ENCODE measurements at places on chromosomes 16 and 17.

DNA sequence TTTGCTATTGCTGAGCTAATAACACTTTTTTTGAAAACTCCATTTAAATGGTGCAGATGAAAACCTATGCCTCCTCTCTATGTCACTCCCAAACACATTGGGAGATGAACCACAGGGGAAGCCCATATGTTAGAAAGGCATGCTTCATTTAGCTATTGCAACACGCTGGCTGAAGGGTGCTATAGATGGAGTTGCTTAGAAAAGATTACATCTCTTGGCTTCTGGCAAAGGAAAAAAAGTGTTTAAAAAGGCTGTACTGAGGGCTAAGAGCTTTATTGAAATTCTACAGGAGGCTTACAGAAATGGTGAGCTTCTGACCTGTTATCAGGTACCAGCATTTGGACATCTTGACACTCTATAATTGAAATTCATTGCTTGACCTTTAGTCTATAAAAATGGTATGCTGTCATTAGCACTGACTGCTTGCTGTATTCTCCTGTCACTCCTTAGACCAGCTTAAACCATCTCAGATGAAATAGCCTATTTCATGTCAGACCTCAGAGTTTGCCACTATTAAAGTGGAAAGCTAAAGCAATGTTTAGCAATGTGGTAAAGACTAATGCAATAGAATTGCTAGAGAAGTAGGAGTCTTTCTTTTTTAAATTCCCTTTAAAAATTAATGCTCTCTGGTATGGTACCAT lies 503.9 kb downstream of the CDH11 start:
- DNase-seq = no peak

- no peak for DNase-seq
These were observed 42.9 kb upstream of the KSR1 start for GRCh38 chr17:27413315-27413714.

DNA sequence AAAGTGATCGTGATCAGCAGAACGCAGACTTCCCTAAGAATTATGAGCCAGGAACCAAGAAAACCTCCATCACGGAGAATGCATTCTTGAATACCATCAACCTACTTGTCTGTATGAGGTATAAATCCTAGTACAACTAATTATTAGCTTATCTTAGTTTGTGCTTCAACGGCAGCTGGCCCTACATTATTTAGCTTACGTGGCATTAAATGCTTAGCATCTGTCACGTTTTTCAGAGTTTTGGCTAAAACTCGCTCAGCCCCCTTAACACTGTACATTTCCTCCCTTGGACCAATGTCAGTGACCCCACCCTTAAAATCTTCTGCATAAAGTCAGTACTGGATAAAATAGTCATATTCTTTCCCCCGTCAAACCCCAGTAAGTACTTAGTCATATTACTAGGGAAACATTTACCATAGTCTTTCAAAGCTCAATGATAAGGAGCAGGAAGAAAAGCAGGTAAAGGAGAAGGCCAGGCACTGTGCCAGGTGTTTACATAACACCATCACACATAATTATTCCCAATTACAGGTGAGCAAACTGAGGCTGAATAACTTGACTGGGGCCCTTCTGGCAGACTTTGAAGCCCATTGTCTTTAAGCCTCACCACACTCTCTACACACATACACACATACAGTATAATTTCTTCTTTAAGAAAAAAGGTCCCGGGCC lies 16.6 kb upstream of the TXNDC11 start:
- no peak for DNase-seq

DNA sequence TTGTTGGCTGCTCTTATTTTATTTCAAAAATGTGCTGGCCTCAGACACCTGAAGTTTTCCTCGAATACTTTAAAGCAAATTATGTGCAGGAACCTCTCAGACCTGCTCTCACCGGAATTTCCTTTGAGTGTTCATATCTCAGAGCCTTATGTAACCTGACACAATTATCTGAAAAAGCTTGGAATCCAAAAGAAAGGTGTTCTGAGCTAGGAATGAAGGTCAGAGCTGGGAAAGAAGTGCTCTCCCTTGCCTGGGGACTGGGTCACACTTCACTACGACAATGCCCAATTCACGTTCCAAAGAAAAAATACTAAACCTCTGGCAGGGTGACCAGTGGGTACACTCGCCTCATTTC lies 6.7 kb upstream of the HSD11B2 start:
- DNase-seq = no peak

- DNase-seq = no peak
These were observed 20.1 kb upstream of the SLC46A1 start for GRCh38 chr17:28426081-28426519.

- no peak for DNase-seq
These were observed 83.7 kb downstream of the LMF1 start for GRCh38 chr16:886802-887731.

GRCh38 chr16:27695161-27695560 lies 145.2 kb downstream of the KATNIP start:
- DNase-seq = no peak

DNA sequence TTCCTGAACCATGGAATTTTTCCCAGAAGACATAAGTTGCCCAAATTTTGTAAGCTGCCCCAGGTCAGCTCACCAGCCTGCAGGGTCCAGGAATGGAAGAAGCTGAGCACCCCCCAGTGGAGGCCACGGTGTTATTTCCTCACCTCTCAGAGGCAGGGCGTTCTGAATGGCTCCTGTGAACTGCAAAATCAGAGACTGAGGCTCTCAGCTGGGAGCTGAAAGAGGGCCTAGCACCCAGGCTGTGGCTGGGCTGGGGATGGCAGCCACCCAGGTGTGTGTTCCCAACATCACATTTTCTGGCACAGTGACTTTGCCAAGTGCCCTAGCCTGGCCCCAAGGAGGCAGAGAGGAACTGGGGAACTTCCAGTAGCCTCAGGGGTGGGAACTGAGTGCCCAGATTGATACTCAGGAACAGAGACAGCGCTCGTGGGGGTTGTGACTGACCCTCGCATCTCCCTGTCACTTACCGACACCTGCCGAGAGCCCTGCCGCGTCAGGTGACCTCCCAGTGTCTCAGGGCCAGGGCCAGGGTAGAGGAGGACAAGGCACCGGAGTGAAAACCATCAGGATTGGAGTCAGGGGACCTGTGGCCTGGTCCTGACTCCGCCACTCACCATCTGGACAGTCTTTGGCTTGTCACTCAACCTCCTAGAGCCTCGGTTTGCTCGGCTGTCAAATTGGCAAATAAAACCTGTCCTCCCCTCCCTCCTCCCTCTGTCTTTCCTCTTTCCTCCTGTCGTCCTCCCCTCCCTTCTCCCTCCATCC lies 11.3 kb downstream of the CACNG4 start:
- DNase-seq = no peak

- no peak for DNase-seq
These were observed 150.3 kb downstream of the IRX3 start for GRCh38 chr16:54136276-54136625.

DNA sequence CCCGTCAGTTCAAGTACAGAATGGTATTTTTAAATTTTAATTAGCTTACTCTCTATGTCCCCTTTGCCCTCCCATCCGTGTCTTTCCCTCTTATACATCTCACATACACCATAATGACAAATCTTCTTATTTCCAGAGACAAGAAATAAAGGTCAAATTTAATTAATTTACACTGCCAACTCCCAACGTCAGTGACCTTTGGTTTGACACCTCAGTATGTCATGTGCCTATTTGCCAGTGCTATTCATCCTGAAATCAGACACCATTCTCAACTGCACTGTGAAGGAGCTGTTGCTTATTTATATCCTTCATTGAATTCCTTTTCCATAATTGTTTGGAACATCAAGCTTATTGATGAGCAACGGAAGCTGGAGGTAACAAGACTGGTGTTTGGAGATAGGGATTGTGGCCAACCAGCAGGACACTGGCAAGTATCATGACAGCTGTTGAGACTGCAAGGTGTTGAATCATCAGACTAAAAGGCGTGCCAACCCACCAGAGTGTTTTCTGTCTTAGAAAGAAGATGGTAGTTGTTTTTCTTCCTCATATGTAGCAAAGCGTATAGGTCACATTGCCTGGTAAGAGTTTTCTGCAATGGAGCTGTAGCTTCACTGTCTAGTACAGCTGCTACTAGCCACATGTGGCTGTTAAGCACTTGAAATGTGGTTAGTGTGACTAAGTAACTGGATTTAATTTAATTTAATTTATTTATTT lies 12.5 kb downstream of the CALCOCO2 start:
- DNase-seq = no peak

- no peak for DNase-seq
These were observed 148.1 kb upstream of the CCL2 start for GRCh38 chr17:34107019-34107418.

GRCh38 chr16:76897816-76898215 lies 293.2 kb upstream of the MON1B start:
- no peak for DNase-seq

- no peak for DNase-seq
These were observed 11.9 kb upstream of the CYTH1 start for GRCh38 chr17:78793968-78794367.

- no peak for DNase-seq
These were observed 22.2 kb upstream of the ADCY7 start for GRCh38 chr16:50244140-50244503.

DNA sequence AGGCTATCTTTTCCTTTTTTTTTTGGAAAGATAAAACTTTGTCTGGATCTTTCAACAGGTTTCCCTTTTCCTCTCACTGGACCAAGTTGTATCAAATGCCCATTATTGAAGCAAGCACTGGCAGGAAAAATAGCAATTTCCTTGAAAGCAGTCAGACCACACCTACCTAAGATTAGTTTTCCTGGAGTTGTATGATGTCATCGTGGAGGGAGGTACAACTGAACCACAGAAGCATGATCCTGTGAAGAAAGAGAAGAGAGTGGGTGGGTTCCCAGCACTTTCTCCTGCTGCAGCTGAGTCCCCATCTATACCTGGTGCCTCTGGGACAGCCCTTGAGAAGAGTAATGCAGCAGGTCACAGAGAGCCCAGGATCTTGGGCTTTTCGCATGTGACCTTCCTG lies 63.6 kb upstream of the ERCC4 start:
- DNase-seq = no peak

GRCh38 chr16:60060731-60061130 lies 1326.6 kb upstream of the GOT2 start:
- DNase-seq = no peak

All from activated CD4-positive, alpha-beta T cell treated with anti-CD3 and anti-CD28 coated beads, Interleukin-10, Interleukin-2, amounts not matched to agents 100 ng/mL and 50 ng/mL, durations not matched to agents 16 hours and 8 hours (primary cell).